Posterior cingulate gyrus (tissue), 11 donors: ENCODE measurements at places on chromosomes 5 and 9.

DNA sequence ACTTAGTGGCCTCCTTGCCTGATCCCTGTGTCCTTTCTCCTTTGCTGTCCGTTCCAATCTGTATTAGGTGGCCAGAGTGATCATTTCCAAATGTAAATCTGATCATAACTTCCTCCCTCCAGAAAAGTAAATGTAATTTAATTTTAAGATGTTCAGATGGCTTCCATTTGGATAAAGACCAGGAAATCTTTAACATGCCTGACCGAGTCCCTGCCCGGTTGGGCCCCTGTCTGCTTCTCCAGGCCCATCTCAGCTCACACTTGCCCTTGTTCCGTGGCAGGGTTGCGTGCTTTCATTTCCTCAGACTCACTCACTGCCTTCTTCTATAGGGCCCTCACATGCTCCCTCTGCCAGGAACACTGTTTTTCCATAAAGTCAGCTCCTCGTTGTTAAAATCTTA lies 7.6 kb downstream of the MAP3K1 start:
- DNase-seq = no peak

GRCh38 chr5:83653669-83654068 lies 67.0 kb downstream of the HAPLN1 start:
- DNase-seq = no peak

GRCh38 chr5:22465177-22465576 lies 388.0 kb downstream of the CDH12 start:
- no peak for DNase-seq

GRCh38 chr5:127909066-127909465 lies 174.5 kb upstream of the SLC12A2 start:
- DNase-seq = no peak

DNA sequence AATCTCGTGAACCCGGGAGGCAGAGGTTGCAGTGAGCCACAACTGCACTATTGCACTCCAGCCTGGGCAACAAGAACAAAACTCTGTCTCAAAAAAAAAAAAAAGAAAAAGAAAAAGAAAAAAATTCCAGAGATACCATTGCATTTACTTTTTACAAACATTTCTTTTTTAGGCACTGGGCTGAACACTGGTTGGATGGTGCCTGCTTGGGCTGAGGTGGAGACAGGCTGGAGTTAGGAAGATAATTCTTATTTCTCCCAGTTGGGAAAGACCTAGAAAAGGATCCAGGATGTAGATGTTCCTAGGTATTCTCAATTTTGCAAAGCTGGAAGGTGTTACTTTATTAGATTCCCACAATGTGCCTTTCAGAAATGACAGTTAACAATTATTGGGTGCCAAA lies 49.9 kb upstream of the JMY start:
- DNase-seq = no peak

GRCh38 chr5:107395632-107396350 lies 274.9 kb downstream of the EFNA5 start:
- no peak for DNase-seq

- no peak for DNase-seq
These were observed 11.6 kb downstream of the RAI14 start for GRCh38 chr5:34667705-34668104.

GRCh38 chr5:16000056-16000455 lies 179.5 kb downstream of the MARCHF11 start:
- no peak for DNase-seq

DNA sequence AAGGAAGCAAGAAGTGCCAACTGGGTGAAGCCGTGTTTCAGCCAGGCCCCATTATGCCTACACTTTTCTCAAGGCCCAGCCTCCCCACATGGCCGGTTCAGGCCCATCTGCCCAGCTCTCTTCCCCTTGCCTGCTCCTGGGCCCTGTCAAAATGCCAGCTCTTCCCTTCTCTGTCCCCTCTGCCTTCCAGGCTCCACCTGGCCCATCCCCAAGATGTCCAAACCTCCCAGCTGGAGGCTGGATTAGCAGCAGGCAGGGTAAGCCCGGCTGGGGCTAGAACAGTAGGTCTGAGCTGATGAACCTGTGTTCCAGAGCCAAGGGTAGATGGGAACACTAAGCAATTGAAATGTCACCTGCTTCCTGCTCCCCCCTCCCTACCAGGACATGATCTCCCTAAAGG lies 64.1 kb upstream of the HSPA9 start:
- DNase-seq = no peak

DNA sequence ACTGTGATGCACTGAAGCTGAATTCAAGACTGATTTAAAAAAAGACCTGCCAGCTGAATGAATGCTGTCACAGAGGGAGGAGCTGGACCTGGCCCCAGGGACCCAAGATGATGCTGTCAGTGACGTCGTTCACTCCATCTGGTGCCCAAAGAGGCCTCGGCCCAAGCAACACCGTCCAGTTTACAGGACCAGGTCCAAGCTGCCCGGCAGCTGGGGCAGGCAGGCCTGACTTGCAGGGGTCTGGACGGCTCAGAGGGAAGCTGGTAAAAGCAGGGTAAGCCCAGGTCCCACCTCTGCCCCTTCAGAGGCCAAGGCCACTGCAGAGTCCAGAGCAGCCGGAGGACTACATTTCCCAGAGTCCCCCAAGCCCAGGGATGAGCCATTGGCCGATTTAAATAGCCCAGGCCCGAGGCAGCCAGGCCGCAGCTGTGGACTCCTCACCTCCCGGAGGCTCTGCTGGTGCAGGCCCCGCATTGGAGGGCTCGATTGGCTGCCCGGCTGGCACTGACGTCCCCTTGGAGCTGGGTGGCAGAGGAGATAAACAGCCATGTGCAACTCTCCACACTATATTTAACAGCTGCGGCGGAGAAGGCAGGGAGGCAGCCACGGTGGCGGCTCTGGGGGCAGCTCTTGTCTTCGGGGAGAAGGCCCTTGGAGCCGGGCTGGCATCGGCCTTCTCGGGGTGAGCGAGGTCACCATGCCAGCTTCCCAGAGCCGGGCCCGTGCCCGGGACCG lies at the start of gene PLPP7:
Gene PLPP7 (plus strand): TSS at position 423 of the 735 bp plus-strand sequence. CDS start 275 bp downstream, at position 698.
- DNase-seq = peak; percentile 85

DNA sequence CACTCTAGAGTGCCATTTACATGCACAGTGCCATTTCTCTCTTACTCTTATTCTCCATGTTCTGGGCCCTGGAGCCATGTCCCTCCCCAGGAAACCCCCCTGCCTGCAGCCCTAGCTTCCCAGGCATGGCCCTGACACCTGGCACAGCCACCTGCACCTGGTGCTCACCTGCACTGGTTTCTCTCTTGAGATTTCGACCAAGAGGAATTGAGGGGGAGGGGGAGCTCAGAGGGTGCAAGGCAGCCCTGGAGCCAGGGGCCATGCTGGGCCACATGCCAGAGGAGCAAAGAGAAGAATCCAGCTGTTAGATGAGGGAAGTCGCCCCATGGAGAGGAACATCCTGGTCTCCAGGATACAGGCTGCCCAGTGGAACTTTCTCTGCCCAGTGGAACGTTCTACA lies 65.0 kb upstream of the RAPGEF1 start:
- no peak for DNase-seq

- no peak for DNase-seq
These were observed 94.7 kb downstream of the KLHL3 start for GRCh38 chr5:137641148-137641547.

DNA sequence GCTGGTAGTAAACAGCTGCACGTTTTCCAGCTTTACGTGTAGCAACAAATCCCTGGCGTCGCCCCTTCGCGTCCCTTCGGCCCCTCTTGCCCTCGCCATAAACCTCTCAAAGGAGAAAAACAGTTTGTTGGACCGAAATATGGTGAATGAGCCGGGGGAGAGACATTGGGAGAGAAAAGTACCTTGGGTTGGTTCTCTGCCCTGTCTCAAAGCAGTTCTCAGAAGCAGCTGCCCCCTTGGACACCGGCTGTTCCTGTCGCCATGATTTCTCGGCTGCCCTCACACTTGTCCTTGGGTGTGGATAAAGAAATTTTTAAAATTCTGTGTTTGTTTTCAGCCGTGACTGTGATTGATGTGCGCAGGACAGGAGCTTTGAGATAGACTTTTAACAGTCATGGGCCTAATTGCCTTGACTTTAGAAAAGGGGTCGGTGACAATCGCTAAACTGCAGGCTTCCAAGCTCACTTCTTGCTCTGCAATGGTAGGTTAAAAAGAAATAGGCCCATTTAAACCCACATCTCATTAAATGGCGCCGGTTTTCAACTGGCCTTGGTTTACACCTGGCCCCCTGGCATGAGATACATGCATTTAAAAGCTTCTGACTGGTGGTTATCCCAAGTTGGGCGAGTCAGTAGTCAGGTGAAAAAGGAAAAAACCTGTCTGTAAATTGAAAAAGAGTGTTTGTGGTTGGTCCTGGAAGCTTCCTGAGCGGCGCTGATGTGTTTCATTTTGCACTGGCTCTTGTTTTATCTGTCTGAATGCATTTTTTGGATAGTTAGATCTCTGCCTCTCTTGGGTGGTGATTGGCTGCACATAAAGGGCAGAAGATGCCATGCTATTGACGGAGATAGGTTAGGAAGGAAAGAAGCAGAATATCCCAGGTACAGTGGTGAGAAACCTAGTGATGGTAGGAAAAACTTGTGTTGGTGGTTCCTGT lies 983 bp downstream of the RCL1 start:
- DNase-seq = no peak

DNA sequence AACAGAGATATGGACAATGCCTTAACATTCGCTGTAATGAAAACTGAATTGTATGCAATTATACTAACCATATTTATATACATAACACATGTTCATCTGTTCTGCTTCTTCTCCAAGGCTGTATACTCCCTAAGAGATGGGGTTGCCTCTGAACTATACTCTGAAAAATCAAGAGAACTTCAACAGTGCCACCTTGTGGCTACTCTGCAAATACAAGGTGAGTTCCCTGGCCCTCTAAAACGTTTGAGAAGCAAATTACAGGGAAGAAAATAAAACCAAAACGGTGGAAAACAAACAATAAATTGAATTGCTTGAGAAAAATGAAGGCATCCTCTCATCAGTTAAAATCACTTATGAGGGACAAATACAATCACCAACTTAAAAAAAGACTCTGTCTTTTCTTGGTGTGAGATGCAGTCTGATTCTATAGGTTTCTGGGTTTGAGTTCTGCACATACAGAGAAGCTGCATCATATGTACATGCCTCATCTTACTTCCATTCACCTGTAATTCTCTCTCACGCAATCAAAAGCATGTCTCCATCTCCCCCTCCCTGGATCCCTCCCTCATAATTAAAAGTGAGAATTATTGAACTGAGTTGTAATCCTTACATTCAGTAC lies 98.6 kb downstream of the FBXW11 start:
- peak; percentile 33 for DNase-seq

DNA sequence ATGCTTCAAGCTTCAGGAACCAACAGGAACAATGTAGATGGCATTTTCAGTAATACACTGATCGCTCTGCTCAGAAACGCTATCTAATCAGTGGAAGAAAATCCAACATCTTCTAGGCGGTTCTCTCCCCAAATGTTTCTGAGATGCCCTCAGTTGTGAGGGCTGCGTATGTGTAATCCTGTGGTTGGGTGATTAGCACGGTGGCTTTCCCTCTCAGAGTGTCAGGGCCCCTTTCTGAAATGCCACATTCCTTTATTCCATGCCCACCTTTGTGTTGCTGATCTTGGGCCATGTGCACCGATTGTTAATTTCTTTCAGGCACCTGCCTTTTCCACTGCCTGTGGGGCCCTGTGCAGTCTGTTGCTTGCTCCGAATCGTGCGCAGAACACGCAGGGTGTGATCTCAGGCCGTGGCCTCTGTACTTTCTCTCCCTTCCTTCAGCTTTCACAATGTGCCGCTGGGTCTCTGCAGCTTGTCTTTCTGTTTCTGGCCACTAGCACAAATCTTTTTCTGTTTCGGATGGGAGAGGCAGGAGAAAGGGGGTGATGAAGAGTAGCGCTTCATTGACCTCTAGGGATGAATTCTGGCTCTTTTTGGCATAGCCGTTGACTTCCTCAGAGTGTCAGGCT lies 324.0 kb downstream of the PARP8 start:
- no peak for DNase-seq

DNA sequence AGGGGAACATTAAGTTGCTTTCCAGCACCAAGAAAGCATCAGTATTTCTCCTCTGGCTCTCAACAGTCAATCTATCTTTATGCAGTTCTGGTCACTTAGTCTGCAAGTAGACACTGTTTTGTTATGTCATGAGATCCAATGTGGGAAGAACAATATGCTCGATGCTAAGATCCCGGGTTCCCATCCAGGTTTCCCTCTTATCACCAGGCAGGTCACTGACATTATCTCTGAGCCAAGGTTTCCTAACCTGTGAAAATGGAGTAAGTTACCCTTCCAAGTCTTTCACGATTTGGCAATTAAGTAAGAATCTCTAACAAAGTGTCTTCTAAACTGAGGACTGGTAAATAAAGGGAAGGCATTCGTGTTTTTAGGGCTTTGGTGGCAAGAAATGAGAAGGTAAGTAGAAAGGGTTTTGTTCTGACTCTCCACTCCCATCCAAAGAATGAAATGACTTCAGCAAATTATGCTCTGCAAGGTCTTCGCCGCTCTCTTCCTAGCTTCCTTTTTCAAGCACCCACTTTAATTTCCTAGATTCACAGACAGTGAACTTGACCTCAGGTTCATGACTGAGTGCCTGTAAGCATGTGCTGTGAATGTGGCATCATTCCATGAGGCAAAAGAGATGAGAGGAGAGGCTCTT lies 86.4 kb downstream of the DCP2 start:
- DNase-seq = no peak

GRCh38 chr9:131719262-131719908 lies 20.5 kb downstream of the RAPGEF1 start:
- no peak for DNase-seq

DNA sequence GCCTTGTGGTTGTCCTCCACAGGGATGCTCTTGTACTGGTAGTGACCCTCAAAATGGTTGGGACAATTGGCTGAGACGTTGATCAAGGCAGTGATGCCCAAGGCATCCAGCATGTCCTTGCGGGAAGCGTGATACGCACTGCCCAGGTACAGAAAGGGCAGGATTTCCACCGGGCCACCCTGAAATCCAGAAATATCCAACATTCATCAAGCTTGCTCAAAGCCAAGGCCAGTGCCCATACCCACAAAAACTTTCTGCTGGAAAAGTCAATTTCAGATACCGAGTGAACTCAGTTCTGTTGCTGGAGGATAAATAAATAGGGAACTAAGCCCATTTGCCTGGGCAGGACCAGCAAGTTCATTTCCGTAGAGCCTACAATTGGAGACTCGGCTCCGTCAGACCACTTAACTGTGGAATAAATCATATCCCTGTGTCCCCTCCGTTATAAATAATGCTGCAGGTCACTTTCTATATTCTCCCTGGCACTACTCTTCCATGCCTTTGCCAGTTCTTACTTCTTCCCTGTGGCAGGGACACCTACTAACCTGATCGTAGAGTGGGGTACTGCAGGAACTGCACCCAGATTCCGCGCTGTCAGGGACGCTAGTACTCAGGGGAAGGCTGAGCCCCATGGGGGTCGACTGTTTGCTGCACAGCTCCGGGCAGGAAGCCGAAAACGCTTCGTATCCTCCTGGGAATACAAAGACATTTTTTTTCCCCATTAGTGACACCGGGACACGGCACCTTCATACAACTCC lies 1.2 kb downstream of the DUSP1 start:
- DNase-seq = no peak

DNA sequence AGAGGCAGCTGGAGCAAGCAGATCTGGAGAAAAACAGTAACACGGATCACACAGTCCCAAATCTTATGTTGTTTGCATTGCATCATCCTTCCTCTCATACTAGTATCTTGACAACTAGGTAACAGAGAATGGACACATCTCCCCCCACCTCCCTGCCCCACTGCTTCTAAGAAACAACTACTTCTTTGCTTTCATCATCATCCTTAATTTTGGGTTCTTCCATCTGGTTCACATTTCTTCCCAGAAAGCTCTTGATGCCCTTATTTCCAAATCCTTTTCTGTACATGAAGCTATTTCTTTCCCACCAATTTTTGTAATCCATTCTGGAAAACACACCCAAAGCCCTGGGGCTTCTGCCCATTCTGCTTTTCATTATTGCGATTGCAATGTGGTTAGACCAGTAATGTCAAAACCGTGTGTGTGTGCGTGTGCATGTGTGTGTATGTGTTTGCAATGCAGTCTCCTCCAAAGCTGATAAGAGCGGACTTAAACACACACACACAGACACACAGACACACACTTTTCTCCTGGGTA lies 254.7 kb upstream of the SLC30A5 start:
- no peak for DNase-seq
